ENCODE measurements at places on chromosomes 13 and 19.

GRCh38 chr13:111022886-111023285 lies 92.2 kb upstream of the ARHGEF7 start:
- no peak for DNase-seq

- DNase-seq = peak; percentile 72
Observed at GRCh38 chr19:58513694-58514563, 2.1 kb upstream of the SLC27A5 start.

DNA sequence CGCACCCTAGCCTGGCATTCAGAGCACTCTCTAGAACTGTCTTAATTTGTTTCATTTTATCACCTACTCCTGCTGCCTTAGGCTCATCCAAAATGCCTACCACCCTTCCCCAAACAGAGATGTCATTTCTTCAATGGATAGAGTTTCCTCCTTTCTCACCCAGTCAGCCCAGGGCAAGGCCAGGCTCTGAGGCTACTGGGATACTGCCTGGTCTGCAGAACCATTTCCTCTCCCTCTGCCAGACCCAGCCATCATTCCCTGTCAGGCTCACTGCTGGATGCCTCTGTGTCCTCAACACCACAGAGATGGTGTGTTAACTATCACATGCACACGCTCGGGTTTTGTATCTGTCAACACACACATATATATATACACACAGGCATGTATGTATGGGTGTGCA lies 47.2 kb downstream of the C13orf42 start:
- DNase-seq = no peak

DNA sequence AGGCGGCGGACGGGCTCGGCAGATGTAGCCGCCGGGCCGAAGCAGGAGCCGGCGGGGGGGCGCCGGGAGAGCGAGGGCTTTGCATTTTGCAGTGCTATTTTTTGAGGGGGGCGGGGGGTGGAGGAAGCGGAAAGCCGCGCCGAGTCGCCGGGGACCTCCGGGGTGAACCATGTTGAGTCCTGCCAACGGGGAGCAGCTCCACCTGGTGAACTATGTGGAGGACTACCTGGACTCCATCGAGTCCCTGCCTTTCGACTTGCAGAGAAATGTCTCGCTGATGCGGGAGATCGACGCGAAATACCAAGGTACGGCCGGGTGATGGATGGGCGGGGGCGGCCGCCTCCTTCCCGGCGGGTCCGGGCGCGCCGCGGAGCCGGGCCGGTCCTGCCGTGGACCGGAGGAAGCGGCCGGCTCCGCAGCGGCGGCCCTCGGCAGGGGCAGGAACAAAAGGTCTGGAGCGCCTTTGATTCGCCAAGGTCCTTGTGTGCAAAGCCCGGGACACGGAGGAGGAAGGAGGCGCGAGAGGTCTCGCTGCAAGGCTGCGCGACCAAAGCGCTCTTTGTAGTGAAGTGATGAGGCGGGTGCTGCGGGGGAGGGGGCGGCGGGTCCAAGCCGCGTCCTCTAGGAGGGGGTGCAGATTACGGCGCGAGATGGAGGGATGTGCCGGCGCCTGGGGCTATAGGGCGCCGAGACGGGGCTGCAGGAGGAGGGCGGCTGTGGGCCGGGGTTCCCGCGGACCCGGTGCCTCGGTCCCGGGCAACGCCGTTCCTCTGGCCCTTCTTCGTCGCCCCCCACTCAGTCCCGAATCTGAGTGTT lies 689 bp downstream of the ING1 start:
- peak; percentile 65 for DNase-seq

- DNase-seq = no peak
Observed at GRCh38 chr19:33517922-33518321, 3.7 kb downstream of the PEPD start.
